ENCODE measurements at places on chromosomes 11 and 22.
A peak's percentile ranks its signal among the peaks of the same experiment; 100 is the strongest.

DNA sequence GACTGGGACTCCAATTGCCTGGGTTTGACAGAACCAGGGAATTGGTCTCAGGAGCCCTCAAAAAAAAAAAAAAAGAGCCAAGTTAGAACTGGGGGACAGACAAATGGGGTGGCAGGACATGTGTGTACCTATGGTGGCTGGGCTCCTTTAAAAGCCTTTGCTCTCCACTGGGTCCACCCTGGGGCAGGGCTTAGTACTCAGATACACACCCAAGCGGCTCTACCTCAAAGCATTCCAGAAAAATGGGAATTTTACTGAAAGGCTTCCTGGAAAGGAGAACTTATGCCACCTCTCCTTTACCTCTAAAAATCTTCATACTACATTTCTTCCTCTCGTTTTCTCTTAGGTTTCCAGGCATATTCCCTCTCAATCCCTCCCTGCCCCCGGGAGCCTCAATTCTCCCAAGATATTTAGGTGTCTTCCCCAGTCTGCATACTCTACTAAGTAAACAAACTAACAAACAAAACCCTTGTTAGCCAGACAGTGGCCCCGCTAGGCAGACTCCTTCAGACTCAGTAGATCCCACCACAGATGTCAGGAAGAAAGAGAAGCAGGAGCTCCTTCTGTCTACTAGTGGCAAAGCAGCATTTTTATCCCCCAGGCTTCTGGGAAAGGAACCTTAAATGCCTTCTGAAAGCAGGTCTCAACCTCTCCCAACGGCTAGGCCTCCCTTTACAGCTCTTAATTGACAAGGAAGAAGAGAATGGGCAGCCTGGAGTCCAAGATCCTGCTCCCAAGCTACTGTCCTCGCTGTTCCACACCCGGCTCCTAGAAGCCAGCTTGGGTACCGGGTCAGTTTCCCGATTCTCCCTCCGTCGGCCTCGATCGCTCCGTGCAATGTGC, 653 bp downstream of the PCSK7 start:
- DNase-seq, result peak; percentile 31

DNA sequence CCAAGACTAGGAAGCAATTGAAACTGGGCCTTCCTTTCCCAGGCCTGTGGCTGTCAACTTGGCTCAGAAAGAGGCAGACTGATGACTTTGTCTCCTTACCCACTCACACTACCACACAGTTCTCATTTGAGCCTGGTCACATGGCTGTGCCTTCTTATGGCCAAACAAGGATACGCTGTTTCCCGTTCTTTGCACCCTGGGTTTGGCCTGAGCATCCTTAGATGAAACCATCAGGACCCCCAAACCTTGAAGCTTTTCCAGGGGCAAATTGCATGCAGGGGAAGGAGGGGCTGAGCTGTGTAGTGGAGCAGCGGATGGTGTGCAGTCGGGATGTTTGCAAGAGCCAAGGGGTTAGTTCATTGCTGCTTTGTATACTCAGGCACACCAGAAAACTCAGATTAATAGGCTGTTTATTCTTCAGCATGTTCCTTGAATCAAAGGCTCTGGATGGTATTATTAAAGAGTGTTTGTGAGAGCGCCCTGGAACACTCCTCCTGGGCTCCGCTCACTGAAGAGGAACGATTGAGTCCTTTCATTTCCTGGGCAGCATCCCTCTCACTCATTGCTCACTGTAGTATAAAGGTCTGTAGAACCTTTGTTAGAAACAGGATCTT, 69.8 kb downstream of the ARFGAP2 start:
- DNase-seq, result no peak

GRCh38 chr11:121270001-121270678, 22.4 kb upstream of the SC5D start:
- DNase-seq, result no peak

- peak; percentile 64 for DNase-seq
These were observed 41.4 kb downstream of the DKK3 start for GRCh38 chr11:11966826-11967668.

DNA sequence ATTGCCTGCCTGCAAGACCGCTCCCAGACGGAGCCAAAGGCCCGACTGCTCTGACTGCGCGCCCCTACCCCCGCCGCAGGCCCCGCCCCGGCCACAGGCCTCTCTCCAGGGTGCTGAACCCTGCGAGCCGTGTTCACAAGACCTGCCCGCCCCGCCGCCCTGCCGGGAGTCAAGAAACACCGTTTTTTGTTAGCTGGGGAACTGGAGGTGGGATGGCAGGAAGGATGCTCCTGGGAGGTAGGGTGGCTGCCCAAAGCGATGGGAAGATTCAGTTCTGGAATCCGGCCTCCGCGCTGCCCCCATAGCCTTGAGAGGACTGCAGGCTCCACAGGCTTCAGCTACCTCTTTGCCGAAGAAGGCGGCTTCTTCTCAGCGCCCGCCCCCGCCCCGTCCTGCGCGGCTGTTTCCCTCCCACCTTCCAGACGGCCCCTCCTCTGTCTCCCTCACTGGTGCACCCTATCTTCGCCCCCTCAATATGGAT, 2.7 kb upstream of the PDE2A start:
- peak; percentile 70 for DNase-seq

DNA sequence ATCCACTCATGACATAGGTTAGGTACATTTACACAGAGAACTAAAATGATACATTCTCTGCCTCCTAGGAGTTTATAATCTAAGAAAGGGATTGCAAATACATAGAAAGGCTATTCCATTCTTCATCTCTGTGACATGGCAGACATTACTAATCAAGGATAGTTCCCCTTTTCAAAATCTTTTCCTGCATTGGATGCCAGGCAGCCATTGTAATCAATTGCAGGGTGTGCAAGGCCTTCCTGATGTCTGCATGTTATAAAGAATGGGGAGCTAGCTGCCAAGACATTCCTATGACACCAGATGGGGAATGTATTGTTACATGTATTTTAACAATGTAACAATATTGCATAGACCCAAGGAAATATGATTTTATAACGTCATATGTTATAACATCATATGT, 82.0 kb downstream of the KIRREL3 start:
- peak; percentile 19 for DNase-seq

DNA sequence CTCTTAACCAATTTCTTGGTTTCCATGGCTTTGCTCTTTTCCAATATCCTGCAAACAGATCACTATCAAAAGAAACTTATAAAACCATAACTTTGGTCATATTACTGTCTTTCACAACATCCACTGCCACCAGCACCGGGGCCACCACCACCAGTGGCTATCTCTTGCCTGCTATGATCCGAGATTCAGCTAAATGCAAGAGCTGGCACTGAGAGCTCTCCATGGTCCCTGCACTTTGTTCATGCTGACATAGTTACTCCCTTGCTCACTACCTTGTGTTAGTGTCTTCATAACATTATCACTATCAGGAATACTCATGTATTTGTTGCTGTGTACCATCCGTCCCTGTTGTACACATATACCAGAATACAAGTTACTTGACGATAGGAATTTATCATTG, 299.0 kb downstream of the ETS1 start:
- peak; percentile 9 for DNase-seq

- DNase-seq, result no peak
These were observed 221.4 kb downstream of the C11orf91 start for GRCh38 chr11:33479231-33479630.

- DNase-seq, result no peak
These were observed 42.3 kb upstream of the RBX1 start for GRCh38 chr22:40908895-40909294.

DNA sequence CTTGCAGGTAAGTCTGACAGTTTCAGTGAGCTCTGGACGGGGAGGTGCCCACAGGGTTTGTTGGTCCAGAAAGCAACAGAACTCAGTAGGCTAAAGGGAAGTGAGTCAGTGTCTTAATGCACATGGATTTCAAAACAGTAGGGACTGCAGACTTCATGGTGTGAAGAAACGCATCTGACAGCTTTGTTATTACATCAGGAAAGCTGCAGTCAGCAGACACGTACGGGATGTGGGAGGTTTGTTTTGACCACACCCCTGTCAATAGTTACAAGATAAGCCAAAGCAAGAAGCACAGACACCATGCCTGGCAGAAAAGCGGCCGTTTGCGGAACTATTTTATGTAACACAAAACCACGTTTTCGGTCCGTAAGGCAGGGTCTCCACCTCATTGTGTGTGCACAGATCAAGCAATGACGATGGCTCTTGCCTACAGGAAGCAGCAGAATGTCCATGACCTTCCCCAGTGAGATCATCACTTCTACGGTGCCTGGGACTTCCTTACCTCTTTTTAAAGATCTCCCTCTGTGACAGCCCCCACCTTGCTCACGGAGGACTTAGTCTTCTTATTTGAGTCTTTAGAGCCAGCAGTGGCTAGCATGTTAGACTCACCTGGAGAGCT, 58.2 kb upstream of the FTH1 start:
- peak; percentile 100 for DNase-seq

- DNase-seq, result no peak
These were observed 26.7 kb downstream of the TMEM184B start for GRCh38 chr22:38246046-38246658.

DNA sequence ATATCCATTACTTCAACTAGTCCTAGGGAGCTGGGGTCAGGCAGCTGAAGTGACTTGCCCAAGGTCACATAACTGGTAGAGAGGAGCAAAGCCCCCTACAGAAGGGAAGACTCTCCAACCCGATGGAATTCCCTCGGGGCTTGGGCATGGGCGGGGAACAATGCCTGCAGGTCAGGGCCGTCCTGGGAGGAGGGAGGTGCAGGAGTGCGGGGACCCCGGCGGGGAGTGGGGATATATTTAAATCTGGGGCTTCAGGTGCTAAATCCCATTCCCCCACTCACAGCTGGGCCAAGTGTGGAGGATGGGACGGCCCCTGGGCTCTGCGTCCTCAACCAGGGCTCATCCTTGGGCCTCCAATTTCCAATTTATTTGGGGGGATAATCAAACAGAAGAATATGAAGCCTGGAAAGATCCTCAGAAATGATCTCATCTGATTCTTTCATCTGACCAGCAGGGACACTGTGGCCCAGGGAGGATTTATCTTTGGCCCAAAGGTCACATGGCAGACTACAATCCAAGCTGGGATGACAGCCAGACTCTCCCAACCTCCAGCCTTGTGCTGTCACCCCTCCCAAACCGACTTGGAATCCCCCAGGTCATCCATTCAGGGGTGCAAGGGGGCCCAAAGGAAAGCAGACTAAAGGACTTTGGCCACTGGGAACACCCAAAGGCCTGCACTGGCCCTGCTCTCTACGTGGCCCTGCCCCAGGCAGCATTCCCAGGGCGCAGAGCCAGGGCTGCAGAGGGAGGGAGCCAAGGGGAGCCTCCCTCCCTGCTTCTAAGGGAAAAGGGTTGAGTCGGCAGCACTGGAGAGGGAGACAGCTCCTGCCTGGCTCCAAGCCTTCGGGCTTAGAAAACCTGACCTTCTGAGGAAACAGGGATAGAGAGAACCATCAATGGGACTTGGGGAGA, 8.7 kb upstream of the C1QTNF6 start:
- DNase-seq, result no peak

DNA sequence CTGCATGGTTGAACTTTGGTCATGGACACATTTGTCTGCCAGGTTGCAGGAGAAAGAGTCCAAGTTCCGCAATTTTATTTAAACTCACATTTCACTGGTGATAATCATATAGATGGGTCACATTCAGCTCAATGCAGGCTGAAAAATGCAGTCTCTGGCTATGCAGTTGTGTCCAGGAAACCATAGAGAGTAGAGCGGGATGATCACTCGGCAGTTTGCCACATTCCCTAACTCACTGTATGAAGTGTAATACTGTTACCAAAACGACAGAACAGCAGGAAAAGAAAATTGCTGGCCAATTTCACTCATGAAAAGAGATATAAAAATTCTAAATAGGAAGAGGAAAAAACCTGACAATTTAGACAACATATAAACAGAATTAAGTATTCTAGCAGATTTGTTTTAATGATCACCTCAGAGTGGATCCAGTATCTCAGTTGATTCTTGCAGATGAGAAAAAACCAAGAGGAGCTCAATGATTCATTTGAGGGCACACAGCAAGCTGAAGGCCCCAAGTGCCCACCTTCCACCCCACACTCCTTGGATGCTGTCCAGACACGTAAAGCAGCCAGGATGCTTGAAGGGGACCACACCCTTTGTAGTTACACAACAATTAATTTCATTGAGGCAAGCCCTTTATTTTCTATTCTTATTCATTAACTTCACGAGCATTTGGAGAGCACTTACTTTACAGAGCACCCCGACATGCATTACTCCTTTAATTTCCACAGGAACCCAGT, 422.3 kb downstream of the SOX6 start:
- no peak for DNase-seq

DNA sequence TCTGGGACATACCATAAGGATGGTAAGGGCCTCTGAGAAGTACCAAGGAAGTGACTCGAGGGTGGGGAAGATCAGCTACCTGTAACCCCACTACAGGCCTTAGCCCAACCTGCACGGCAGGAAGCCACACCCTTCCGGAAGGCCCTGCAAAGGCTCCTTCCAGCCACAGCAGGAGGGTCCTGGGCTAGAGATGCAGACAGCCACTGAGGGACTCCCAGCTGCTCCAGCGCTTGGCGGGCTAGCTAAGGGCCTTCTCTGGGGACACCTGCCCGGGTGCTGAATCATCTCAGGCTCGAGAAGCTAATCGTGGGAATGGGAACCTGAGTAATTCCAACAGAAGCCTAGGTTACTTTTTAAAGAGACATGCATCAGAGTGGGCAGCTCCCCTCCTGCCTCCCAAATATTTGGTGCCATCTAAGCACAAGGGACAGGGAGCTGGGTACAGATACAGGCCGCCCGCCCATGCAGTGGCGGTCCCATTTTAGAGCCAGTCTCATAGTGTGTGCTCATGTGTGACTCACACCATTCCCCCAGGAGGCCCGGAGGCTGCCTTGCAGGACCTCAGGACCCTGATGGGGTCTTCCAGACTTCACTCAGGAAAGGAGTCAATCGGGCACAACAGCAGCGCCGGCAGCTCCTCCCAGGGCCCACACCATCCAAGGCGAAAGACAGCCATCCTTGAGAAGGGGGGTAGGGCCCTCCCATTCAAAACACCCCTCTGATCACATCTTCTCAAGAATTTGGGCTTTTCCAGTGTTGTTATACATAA, 8.0 kb downstream of the MYH9 start:
- peak; percentile 8 for DNase-seq

GRCh38 chr11:82757660-82758357, 24.1 kb upstream of the FAM181B start:
- DNase-seq, result no peak

- no peak for DNase-seq
These were observed 5.0 kb downstream of the EED start for GRCh38 chr11:86249307-86250098.

DNA sequence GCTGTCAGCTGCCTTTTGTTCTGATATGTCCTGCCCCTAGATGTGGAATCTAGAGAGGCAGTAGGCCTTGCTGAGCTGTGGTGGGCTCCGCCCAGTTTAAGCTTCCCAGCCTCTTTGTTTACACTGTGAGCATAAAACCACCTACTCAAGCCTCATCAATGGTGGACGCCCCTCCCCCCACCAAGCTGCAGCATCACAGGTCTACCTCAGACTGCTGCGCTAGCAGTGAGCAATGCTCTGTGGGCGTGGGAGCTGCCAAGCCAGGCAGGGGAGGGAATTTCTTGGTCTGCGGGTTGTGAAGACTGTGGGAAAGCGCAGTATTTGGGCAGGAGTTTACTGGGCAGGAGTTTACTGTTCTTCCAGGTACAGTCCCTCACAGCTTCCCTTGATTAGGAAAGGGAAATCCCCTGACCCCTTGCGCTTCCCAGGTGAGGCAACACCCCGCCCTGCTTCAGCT, 98.5 kb downstream of the SMCO4 start:
- peak; percentile 23 for DNase-seq

GRCh38 chr11:31096191-31096805, 273.2 kb downstream of the DCDC1 start:
- DNase-seq, result no peak

- DNase-seq, result no peak
These were observed 3.7 kb upstream of the ANAPC15 start for GRCh38 chr11:72116019-72116755.
